GM12878 (cell line): ENCODE measurements at places on chromosomes 4 and X.
A peak's percentile ranks its signal among the peaks of the same experiment; 100 is the strongest.

- no peak for DNase-seq
Observed at GRCh38 chrX:145292218-145292617, 44.9 kb downstream of the SPANXN1 start.

DNA sequence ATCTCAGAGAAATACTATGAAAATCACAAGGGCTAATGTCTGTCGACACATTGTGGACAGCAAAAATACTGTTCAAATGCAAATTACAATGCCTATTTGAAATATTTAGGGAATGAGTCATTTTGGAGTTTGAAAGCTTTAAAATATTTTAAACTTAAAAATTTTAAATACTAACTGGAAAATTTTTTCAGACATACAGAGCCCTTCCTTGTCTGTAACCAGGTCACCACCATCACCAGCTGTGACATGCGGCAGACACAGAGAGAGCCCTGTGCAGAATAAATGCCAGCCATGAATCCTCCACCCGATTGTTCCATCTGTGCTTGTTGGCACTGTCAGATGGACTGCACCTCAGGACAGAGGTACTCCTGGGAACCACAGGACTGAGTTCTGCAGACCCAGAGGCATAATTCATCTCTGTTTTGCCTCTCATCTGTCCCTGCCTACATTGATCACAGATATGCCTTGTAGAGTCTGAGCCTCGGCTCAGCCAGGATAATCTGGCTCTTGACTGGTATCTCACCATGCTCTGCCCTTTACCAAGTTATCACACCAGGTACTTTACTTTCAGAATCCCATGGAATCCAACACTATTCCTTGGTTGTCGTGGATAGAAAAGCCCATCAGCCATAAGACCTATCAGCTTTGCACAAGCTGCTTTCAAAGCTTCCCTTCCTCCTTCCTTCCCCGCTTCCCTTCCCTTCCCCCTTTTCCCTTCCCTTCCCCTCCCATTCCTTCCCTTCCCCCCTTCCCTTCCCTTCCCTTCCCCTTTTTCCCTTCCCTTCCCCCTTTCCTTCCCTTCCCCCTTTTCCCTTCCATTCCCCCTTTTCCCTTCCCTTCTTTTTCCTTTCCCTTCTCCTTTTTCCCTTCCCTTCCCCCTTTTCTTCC, 67.2 kb downstream of the TBC1D9 start:
- no peak for DNase-seq

DNA sequence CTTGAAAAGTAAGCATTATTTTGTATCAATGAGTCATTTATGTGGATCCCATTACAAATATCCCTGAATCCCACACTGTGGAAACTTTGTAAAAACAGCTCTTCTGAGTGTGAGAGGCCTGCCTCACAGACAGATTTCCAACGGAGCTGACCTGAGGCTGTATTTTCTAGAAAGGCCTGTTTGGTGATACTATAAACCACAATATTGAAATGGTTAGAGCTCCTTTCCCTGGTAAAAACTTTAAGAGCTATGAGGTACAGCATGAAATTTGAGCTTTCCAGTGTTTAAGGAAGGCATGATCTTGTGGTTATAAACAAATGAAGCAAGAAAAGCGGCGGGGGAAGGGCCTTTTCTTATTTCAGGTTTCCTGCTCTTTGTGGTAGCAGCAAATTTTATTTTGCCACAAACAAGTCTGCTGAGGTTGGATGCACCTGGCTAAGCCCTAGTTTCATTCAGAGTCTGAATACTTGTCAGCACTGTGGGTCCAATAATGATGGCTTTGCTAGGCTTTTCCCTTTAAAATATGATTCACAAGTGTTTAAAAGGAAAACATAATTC, 86.8 kb upstream of the ETNPPL start:
- DNase-seq, result peak; percentile 13

- no peak for DNase-seq
Observed at GRCh38 chr4:175238827-175239517, 320.8 kb downstream of the ADAM29 start.

- no peak for DNase-seq
Observed at GRCh38 chr4:119268466-119268865, 53.5 kb downstream of the FABP2 start.

GRCh38 chr4:54625391-54625790, 32.4 kb upstream of the KIT start:
- no peak for DNase-seq

DNA sequence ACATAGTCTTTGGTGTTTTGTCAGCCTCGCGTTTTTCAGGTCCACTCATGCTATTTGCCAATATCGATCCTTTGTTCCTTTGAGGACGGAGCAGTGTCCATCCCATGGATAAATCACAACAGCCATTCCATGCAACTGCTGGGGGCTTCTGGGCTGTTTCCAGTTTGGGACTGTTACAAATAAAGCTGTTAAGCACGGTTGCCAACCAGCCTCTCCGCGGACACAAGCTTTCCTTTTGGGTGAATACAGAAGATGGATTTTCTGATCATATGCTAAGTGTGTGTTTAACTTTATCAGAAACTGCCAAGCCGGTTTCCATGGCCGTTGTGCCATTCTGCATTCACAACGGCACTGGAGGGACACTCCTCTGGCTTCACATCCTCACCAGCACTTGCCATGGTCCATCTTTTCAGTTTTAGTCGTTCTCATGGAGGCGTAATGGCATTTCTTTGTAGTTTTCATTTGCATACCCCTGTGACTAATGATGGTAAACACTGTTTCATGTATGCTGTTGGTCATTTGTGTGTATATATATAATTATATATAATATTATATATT, 67.8 kb downstream of the ABLIM2 start:
- no peak for DNase-seq
